ENCODE measurements at places on chromosomes 1 and 21.
A peak's percentile ranks its signal among the peaks of the same experiment; 100 is the strongest.

- no peak for DNase-seq
These were observed 77.4 kb downstream of the FOXD2 start for GRCh38 chr1:47515164-47515789.

- no peak for DNase-seq
These were observed 21.8 kb downstream of the SLC1A7 start for GRCh38 chr1:53120659-53121058.

DNA sequence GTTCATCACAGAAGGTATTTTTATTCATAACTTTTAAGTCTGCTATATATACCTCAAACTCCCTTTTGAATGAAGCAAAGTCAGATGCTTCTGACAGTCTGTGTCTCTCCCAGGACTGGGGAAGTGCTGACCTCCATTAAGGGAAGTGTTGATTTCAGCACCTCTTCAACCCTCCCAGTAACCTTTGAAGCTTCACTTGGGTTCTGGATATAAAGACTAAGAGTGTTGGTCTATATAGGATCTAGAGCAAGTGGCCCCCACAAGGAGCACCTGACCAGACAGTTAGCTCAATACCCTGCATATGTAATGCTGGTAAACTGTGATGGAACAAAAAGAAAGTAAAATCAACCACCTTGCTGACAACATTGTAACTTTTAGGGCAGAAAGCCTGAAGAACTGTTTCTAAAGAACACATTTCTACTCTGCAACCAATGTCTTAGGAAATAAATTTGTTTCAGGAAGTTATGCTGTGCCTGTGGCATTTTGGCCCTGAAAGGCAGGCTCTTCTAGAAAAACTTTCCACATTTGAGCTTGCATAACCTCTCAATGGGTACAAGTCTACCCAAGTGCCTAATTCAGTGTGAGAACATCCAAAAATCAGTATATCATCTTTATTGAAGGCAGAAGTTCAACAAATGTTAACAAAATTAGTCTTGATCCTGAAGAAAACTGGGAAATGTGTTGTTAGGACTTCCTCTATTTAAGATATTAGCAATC, 865 bp upstream of the PTPN22 start:
- DNase-seq, result no peak

DNA sequence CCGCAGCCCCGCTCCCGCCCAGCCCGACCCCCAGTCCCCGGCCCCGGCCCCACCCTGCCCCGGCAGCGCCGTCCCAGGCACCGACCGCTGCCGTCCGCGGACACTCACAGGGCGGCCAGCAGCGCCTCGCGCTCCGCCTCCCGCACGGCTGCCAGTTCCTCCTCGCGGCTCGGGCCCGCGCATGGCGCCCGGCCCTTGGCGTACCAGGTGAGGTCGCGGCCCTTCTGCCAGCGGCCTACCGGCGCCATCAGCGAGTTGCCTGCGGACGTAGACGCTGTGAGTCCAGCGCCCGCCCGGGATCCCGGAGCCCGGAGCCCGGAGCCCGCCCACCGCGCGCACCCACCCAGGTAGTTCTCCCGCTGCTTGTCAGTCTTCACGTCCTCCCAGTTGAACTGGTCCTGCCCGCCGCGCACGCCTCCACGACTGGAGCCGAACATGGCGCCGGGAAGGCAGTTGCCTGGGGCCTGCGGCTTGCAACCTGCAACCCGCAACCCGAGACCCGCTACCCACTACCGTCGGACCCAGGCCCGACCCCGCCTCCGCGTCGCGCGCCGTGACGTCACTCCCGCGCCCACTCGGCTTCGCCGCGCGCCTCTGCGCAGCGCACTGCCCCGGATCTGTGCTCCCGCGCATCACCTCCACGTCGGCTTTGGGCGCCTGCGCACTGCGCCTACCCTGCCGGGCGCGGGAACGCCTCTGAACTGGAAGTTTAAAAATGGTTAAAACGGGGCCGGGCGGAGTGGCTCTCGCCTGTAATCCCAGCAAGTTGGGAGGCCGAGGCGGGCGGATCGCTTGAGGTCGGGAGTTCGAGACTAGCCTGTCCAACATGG, at the start of gene C1orf35:
Gene C1orf35, minus strand, starts transcription at position 535 of the 830 bp plus-strand sequence. Its CDS starts 98 bp downstream, at position 437.
- DNase-seq, result peak; percentile 89

DNA sequence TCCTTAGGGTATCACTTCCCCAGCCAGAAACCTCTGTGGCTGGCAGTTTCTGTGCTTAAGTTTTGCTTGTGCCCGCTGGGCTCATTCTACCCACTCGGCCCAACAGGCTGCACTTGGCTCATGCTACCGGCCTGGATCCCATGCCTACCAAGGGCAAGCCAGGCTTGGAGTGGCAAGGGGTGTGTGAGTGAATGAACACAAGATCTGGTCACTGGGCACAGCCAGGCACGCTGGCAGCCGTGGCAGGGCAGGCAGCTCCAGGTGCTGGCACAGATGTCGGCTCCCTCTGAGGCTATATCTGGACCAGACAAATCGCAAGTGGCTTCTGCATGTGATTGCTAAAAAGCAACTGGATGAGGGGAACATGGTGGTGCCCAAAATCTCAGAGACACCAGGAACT, 740.5 kb upstream of the B3GALT2 start:
- DNase-seq, result no peak

DNA sequence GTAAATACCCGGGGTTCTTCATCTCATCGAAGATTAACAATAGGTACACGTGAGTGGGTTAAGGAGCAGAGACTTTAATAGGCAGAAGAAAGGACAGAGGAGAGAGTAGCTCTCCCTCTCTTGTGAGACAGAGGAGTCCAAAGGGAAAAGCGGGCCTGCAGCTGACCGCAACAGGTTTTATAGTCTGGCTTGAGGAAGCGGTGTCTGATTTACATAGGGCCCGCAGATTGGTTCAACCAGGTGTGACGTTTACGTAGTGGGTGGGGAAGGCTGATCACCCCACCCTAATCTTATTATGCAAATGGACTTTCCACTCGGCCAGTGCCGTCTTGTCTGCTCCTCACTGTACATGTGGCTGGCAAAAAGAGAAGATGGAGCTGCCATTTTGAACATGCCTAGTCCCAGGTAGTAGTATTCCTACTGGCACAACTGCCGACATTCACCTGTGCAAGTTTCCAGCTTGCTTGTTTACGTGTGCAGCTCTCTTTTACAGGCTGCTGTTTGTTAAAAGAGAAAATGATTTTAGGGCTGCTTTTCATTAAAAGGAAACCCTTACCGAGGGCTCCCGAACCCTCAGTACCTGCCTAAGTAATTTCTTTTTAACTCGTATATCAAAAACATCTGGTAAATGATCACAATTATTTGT, 10.6 kb downstream of the CDC14A start:
- no peak for DNase-seq

DNA sequence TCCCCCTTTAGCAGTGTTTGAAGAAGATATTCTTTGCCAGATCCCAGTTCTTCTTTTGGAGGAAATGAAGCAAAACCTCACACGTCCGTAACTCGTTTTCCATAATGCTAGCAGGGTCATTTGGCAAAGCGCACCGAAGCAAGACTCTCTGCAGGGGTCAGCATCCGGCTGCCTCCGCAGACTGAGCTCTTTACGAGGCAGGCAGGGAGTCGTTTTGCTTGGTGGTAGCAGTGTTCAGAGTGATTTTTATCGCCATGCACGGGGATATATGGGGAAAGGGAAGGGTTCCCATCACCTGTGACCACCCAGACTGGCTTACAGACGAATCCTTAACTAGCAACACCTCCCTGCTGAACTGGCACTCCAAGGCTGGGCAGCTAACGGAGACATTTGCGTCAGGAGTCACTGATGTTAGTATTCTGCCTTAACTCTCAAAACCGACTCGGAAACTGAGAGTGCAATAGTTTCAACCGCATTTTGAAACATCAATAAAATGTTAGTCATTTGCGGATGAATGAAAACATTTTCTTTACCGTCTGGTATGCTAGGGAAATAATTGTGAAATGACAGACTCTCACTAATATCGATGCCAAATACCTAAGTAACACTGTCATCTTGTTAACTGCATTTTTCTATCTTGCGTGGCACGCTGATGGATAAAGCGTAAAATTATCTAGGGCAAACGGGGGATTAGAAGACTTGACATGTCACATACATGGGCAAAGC, 2.2 kb upstream of the NEGR1 start:
- DNase-seq, result peak; percentile 80

DNA sequence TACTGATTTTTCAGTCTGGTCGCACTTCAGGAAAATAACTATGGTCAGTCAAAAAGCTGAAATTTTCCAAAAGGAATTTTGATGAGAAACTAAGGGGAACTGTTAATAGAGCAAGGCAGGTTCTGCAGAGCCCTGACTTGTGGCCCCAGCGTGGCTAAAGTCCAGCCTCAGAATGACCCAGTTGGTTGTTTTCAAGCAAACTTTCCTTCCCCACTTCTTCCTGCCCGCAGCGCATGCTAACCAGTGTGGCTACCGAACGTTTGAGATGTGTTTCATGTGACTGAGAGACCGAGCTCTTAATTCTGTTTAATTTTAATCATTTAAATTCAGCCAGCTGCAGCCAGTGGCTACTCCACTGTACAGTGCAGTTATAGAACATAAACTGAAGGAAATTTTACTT, 6.2 kb upstream of the IL10RB start:
- no peak for DNase-seq

- no peak for DNase-seq
These were observed 249.1 kb downstream of the FOXD2 start for GRCh38 chr1:47686731-47687630.

DNA sequence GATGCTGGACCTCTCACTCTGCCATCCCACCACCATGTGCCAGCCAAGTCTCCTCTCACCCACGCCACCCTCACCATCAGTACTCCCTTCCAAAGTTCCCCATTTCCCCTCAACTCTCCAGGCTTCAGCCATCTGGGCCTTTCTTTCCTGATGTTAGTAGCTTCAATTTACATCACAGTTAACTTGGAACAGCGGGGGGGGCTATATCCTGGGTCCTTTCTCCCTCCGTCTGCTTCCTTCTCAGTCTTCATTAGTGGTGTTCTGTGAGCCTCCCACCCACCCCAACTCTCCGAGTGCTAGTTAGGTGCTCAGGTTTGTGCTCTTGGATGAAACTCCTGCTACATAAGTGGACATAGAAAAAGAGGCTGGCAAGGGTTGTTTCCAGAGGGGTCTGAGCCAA, 31.9 kb downstream of the KCNC4 start:
- no peak for DNase-seq

- DNase-seq, result no peak
These were observed 109.6 kb downstream of the ZBTB18 start for GRCh38 chr1:244160455-244161235.

DNA sequence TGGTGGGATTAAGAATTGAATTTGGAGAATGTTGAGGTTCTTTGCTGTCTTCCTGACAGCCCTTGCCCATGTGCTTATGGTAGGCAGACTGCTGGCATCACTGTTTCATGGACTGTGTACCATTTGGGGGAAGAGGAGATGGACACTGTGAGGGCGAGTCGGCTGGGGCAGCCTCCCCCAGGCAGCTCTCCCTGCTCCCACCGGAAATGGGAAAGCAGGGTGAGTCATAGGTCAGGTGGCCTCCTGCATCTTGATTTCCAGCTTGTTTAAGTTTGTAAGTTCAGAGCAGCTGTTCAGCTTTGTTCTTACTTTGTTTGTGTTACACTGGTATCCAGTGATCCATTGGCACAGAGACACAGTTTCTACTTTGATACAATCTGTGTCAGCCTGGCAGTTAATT, 87.2 kb upstream of the CNIH3 start:
- DNase-seq, result no peak

Data from putamen (tissue), 1 donor.